ENCODE measurements at places on chromosomes 5 and 9.

- no peak for DNase-seq
Observed at GRCh38 chr5:30469691-30470090, 723.8 kb upstream of the CDH6 start.

DNA sequence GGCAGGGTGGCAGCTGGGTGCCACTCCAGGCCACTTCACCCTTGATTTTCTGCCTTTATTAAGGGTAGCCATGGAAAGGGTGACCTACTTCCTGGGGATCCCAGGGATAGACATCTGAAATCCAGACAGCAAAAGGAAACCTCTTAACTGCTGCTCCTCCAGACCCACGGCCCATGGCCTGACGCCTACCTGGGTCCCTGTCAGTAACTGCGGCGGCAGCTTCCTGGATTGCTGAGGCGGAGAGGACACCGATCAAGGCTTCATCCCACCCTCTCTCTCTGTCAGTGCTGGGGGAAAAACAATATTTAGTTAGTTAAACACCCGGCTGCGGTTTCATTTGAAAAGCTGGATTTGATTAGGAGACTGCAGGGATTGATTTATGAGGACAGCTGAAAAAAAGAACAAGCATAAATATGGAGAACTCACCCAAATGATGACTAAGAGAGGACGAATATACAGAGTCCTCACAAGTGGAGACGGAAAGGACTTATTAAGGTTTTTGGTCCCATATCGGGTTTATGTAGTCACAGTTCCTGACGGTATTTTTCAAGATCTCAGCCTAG, 158.7 kb upstream of the KLF4 start:
- peak; percentile 90 for DNase-seq

GRCh38 chr5:78549043-78549442, 99.5 kb downstream of the LHFPL2 start:
- DNase-seq = no peak

DNA sequence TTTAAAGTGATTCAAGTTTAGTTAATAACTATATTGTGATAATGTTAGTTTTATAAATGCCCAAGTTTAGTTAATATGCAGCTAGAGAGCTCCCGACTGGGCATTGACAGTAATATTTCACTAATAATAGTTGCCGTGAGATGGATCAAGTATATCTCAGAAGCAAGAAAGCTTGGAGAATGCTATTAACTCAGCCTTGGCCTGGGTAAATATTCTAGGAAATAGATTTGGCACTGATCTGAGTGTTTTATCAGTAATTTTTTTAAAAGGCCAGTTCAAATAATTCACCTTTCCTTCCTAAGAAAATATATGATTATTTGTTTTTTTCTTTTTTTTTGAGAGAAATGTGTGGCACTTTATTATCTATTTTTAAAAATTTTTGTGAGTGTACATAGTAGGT, 305.3 kb downstream of the CSNK1G3 start:
- no peak for DNase-seq

GRCh38 chr9:995781-996180, 19.3 kb downstream of the DMRT3 start:
- peak; percentile 95 for DNase-seq

- DNase-seq = no peak
Observed at GRCh38 chr5:166562246-166562645, 1729.2 kb upstream of the WWC1 start.

GRCh38 chr5:38189081-38189504, 69.3 kb upstream of the EGFLAM start:
- no peak for DNase-seq

- DNase-seq = peak; percentile 50
Observed at GRCh38 chr9:22079873-22080341, 70.8 kb upstream of the CDKN2B start.

GRCh38 chr5:174910245-174910737, 185.9 kb downstream of the MSX2 start:
- DNase-seq = peak; percentile 49

DNA sequence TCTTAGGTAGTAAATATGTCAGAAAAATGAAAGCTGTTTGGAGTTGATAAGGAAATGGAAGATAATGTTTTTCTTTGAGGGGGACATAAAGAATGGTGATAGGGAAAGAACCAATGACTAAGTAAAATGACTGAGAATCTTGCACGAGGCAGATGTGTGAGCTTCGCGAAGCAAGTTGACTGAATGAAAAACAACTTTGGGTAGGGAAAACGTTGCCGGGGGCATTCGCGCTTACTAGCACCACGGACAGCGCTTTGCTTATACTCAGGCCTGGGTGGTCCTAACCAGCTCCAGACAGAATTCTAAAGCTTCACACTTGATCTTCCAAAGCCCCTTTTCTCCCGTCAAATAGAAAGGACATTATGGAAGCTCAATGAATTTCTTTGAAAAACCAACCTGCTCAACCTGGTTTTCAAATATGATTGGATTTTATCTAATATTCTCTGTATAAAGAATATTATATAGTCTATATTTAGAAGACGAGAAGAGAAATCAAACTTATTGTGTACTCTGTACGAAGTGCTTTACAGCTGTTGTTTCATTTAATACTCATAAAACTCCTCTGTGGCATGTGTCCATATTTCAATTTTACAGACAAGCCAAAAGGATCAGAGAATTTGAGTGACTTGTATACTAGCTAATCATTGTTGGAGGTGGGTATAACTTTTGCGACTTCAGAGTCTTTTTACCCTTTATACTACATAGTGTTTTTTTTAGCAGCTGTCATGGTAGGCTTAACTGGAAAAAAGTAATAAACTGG, 1.9 kb upstream of the CDKN2B start:
- DNase-seq = no peak

DNA sequence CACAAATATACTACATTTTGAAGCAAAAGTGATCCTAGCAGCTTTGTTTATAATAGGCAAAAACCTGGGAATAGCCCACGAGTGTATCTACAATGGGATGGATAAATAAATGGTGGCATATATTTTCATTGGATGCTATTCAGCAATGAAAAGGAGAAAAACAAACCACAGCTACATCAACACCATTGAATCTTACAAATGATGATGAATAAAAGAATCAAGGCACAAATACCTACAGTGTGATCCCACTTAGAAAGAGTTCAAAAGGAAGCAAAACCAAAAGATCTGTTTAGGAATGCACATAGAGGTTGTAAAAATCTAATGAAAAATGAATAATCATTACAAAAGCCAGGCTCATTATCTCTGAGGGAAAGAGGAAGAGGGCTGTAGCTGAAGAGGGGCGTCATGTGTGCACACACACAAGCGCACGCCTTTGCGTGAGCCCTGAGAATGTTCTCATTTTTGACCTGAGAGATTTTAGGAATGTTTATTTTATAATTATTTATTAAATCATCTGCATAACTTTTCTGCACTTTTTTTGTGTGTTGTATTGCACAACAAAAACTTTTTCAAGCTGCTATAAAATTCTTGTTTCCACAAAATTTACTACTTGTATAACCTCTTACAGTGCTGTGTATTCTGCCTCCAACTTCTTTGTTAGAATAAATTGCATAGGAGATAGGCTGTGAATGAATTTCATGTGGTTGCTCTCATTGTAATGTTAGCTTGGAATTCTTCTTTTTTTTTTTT, 5.9 kb upstream of the RHOBTB3 start:
- DNase-seq = no peak

DNA sequence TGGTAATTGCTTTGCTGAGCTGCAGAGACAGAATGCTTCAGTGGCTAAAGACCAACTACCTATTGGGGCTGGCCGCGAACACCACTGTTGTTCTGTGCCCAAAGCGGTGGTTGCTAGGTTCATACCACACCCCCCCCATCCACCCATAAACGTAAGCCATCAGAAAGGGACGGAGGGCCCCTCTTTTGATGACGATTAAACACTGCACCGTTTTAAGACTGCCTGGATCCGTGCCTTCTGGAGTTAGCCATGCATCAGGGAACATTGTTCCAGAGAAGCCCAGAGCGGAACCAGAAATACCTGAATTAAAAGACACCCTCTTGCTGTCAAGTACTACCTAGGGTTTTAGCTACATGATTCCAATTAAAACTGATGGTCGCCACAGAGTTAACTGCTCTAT, 369.1 kb upstream of the DAP start:
- no peak for DNase-seq

DNA sequence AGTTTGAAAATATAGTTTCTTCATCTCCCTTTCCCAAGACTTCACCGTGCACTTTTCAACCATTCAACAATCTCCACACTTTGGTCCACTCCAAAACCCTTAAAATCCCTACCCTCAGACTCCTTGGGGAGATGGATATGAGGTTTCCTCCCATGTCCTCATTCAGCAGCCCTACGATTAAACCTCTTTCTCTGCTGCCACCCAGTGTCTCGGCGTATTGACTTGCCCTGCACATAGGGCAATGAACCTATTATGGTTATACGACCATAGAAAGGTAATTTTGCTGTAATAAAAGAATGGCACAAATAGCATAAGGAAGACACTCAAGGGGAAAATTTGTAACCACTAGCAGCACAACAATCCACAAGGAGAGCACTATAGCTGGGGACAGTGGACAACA, 803.5 kb downstream of the TLE1 start:
- DNase-seq = peak; percentile 32

DNA sequence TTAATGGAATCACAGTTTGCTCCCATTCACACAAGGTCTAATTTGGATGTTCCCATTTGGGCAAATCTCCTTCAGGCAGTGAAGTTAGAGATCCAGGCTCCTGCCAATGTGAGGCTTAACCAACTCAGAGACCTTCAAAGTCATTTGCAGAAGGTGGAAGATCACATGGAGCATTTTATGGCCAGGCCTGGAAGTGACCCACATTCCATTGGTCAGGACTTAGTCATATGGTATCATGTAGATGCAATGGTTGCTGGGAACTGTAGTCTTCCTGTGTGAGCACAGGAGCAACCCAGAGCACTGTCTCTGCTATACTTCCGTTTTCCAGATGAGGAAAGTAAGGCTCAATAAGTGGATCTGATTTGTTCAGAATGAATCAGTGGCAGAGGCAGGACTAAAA, 292.7 kb upstream of the SMARCA2 start:
- DNase-seq = no peak

- DNase-seq = no peak
Observed at GRCh38 chr5:151148583-151148982, 9.0 kb downstream of the ANXA6 start.

- no peak for DNase-seq
Observed at GRCh38 chr9:81664638-81665222, 24.6 kb downstream of the TLE1 start.

DNA sequence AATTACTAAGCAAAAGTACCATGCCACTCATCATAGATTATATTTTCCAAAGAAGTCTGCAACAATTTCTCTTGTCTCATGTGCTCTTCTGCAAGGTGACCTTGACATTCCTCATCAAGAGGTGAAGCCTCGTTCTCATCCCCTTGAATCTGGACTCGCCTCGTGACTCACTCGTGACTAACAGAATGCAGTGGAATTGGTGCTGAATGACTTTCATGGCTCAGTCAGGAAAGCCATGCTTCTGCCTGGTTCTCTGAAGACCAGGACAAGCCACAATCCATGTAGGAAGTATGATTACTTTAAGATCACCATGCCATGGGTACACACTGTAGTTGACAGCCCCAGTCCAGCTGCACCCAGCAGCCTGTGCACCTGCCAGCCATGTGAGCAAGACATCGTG, 335.8 kb downstream of the GADD45G start:
- DNase-seq = peak; percentile 45

- no peak for DNase-seq
Observed at GRCh38 chr5:82655078-82655477, 376.9 kb upstream of the RPS23 start.

- no peak for DNase-seq
Observed at GRCh38 chr9:8115570-8115969, 316.0 kb upstream of the DMAC1 start.

- no peak for DNase-seq
Observed at GRCh38 chr9:133785753-133786370, 47.7 kb upstream of the SARDH start.

GRCh38 chr9:85554349-85554748, 187.4 kb downstream of the AGTPBP1 start:
- no peak for DNase-seq

GRCh38 chr5:142547445-142548380, 138.2 kb downstream of the FGF1 start:
- DNase-seq = no peak

- no peak for DNase-seq
Observed at GRCh38 chr9:107218829-107219485, 64.1 kb upstream of the RAD23B start.

GRCh38 chr9:138007566-138007917, 130.0 kb downstream of the CACNA1B start:
- no peak for DNase-seq
